ENCODE measurements at places on chromosomes 7 and 10. TPM values are rescaled to one million over a fixed set of nuclear protein-coding genes. Genes with fewer than 3 reads are reported as not detected.

GRCh38 chr10:31343551-31343950, 24.5 kb downstream of the ZEB1 start:
- no peak for DNase-seq

DNA sequence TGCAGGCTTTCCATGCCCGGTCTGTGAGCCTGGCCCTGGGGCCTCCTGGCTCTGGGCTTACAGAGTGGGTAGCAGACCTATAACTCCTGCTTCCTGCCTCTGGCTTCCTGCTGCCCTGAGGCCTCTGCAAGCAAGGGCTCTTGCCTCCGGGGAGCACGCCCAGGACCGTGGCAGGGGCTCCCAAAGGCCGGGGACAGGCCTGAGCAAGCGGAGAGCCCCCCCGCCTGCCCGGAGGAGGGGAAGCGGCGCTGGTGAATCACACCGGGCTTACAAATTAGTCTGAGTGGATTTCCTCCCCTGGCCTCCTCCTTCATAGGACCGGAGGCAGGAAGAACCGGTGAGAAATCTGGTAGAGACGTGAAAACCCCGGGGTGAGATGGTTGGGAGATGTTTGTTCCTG, 1.5 kb upstream of the MYL10 start:
- peak; percentile 23 for DNase-seq

DNA sequence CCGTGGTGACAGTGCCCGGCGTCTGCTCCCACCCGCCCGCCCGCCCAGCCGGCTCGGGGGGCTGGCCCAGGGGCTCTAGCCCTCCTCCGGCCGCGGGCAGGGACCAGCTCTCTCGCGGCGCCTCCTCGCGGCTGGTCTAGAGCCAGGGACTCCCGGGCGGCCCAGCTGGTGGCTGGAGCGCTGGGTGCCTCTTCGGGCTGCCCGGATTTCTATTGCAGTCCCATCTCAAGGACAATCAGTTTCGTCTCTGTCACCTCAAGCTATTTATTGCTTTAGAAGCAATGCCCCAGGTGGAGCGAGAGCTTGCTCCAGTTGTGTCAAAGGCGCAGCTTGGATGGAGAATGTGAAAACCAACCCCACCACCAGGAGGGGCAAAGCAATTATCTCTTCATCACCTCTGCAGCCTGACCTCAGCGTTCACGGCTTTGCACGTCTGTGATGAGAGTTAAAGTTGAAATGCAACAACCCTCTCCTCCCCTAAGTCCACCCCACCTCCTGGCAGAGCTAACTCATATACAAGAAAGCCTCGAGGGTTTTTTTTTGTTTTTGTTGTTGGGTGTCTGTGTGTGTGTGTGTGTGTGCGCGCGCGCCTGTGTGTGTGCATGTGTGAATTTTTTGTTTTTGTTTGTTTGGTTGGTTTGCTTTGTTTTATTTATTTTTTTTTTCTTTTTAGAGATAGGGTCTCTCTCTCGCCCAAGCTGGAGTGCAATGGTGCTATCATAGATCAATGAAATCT, at the start of gene ITGA8:
Gene ITGA8 (minus strand): TSS at position 24 of the 736 bp plus-strand sequence. CDS start 151 bp downstream, outside the sequence.
- no peak for DNase-seq

Gene SKIDA1
- polyA plus RNA-seq, result 0.60 TPM

DNA sequence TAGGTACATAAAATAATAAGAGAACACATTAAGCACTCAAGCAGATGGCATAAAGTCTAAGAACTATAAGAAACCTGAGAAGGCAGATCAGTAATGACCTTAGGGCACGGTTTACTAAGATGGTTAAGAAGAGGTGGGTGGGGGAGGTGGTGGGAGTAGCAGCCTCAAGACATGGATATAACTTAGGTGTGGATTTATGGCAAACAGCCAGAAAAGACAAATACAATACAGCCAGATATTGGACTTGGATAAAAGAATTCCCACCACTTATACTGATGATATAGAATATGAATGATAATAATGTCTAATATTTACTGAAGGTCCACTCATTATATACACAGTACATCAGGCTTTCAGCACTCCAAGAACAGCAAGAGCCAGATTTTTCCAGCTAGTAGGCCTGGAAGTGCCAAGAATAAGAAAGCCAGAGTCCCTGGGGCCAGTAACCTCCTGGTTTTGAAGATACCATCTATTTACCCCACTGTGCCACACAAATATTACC, 11.9 kb downstream of the DPY19L1 start:
- no peak for DNase-seq

GRCh38 chr10:12556039-12556438, 206.7 kb downstream of the CAMK1D start:
- DNase-seq, result no peak

DNA sequence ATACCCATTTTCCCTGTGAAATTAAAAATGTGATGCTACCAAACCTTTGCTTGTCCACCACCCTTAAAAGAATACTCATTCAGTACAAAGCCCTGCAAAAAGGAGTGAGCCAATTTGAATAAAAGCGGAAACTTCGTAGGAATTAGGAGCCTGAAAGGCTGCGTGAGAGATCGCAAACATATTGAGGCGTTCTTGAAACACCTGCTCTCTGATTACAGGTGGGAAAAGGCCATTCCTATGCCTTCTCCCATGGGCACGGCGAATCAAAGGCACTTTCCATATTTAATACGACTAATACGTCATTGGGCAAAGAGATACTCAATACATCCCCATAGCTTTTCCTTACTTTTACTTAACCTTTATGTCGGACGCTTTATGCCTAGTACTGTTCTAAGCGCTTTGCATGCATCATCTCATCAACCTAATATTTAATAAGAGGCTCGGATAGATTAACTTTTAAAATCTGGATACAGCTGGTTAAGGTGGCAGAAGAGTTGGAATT, 30.9 kb upstream of the KMT2E start:
- no peak for DNase-seq

Gene ZNF277
- polyA plus RNA-seq, result 10.0 TPM

Gene PCLO
- 0.69 TPM for polyA plus RNA-seq

Gene UNC5B
- polyA plus RNA-seq, result 17.5 TPM

Gene GJC3
- not detected for polyA plus RNA-seq

- no peak for DNase-seq
These were observed 33.3 kb downstream of the ITPRIP start for GRCh38 chr10:104304927-104305326.

Gene SLC29A3
- polyA plus RNA-seq, result 7.2 TPM

Gene MAGI2
- polyA plus RNA-seq, result 1.2 TPM

DNA sequence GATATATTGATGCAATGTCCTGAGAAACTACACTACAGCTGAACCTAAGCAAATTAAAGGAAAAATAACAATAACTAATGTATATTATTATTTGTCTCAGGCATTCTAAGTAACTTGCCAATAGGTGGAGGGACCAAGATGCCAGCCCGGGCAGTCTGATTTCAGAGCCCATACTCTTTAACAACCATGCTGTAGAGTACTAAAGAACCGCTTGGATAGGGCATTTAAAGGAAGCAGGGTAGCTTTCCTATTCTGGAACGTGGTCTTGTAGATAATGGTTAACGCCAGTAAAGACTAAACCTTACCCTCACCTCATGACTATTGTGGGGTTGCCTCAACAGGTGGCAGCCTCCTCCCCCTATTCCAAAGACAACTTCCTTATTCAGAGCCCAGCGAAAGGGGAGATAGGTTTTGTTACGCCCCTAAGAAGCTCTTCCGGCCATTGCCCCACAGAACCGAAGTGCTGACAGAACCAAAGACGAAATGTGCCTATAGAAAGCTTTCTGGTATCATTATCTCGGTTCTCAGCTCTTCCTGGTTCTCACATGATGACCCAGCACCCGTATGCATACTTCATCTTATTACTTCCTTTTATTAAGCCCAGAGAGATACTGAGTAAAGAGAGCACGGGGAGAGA, 707 bp upstream of the C1GALT1 start:
- no peak for DNase-seq

GRCh38 chr10:132723330-132723970, 62.5 kb downstream of the NKX6-2 start:
- DNase-seq, result no peak

DNA sequence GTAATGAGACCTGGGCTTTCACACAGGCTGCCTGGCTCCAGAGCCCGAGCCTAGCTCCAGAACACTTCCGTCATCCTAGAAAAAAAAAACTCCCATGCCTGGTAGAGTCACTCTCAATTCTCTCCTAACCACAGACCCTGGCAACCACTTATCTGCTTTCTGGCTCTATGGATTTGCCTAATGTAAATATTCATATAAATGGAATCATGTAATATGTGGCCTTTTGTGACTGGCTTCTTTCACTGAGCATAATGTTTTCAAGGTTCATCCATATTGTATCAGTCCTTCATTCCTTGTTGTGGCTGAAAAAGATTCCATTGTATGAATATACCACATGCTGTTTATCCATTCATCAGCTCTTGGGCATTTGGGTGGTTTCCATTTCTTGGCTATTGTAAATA, 167.7 kb upstream of the MKLN1 start:
- DNase-seq, result no peak

GRCh38 chr7:51249187-51249945, 67.2 kb downstream of the COBL start:
- no peak for DNase-seq

DNA sequence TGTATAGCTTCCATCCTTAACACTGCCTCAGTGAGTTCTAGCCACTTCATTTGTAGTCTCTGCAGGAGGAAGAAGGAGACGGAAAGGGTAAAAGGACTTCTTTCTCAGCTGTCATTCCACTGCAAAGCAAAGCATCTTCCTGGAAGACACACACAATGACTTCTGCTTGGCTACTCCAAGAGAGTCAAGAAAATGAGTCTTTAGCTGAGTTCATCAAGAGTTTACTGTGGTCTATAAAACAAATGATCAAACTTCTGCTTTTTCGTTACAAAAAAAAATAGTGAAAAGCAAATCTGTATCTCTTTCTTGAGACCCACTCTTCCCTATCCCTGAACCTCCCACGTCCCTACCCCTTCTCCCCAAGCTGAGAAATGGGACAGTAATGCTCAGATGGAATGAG, 205.0 kb upstream of the AHR start:
- no peak for DNase-seq

DNA sequence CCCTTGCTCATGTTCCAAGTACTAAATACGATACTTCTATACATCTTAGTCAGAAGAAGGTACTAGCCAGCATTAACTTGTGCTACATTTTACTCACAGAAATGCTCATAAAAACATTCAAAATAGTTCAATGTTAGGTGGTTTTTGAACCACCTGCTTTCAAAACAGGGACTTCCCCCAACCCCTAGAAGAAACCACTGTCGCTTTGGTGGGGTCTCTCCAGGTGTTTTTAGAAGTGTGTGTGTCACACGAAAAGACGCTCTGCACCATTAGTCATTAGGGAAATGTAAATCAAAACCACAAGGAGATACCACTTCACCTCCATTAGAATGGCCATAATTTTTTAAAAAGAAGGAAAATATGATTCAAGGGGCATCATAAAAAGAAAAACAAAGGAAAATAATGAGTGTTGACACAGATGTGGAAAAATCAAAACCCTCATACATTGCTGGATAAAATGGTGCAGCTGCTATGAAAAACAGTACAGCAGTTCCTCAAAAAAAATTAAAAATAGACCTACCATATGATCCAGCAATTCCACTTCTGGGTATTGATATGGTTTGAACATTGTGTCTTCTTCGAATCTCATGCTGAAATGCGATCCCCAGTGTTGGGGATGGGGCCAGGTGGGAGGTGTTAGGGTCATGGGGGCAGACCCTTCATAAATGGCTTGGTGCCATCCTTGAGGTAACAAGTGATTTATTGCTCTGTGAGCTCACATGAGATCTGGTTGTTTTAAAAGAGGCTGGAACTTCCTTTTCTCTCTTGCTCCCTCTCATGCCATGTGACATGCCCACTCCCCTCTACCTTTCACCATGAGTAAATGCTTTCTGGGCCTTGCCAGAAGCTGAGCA, 74.2 kb downstream of the MALSU1 start:
- no peak for DNase-seq

- DNase-seq, result no peak
These were observed 176.5 kb upstream of the ADO start for GRCh38 chr10:62627983-62628382.

DNA sequence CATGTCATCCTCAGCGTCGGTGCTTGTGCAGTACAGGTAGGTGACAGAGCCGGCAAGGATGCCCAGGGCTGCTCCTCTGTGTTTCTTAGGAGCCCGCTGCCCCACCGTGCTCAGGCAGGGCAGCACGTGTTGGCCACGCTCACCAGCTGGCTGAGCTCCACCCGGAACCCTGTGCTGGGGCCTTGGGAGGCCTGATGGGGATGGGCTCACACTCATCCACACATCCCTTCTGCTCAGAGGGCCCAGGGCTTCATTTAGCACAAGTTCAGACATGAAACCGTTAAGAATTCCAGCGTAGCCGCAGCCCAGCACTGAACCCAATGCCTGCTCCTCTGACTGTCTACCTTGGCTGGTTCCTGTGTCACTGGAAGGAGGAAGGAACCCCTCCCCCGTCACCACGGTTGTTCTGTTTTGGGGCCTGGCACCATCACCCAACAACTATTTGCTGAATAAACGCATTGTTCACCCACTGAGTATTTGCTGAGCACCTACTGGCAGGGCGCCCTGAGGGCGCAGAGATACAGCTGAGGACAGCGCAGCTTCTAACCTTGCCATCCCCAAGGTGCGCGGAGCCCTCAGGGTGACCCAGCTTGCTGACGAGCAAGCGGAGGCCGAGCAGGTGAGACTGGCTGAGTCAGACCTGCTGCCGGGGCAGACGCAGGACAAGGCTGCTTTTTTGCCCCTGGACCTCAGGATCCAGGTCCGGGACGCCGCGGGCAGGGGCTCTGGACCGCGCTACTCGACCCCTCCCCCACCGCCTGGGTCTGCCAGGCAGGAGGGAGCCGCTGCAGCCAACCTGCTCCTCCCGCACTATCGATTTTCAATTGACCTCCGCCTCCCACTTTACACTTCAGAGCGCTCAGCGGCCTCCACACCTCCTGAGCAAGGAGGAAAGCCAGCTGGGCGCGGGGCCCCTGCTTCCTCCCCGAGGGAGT, 50.6 kb upstream of the RET start:
- DNase-seq, result no peak

DNA sequence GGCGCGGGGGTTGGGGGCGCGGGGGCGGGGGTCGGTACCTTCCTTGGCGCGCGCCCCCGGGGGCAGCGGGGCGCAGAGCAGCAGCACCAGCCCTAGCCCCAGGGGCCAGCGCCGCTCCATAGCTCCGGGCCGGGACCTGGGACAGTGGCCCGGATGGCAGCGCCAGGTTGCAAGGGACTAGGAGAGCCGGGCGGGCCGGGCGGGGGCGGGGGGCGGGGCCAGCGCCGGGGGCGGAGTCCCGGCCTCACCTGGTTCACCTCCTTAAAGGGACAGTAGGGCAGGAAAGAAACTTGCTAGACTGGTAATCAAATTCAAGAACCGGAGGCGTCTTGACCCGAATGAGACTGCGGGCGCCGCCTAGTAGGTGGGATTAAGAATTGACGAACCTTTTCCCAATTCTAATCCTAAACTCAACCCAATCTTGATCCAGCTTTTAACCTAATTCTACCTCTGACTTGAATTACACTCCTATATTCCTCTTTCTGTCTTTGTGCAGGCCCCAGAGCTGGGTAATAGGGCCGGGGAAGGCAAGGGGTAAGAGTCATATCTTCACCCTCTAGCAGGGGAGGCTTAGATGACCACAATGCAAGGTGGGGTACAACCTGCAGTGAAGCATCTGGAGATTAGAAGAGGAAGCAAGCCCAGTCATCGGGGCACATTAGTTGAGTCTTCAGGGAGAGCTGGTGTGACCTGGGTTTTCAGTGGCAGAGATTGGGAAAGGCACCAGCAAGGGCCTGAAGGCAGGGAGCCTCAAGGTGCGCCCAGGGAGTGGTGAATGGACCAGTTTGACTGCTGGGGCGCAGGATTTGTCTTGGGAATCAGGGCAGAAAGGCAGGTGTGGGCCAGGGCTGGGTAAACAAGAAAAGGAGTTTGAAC, at the start of gene EPHA1:
Gene EPHA1 (minus strand): TSS at position 171 of the 876 bp plus-strand sequence. CDS start 51 bp downstream, at position 120.
- no peak for DNase-seq

All from BJ (cell line).